ENCODE measurements at places on chromosomes 16 and 17. TPM values are rescaled to one million over a fixed set of nuclear protein-coding genes. Genes with fewer than 3 reads are reported as not detected.

UBFD1 gene
- polyA plus RNA-seq, result 60.5 TPM

GRCh38 chr16:69176033-69176800, 10.7 kb upstream of the SNTB2 start:
- DNase-seq, result no peak

DNA sequence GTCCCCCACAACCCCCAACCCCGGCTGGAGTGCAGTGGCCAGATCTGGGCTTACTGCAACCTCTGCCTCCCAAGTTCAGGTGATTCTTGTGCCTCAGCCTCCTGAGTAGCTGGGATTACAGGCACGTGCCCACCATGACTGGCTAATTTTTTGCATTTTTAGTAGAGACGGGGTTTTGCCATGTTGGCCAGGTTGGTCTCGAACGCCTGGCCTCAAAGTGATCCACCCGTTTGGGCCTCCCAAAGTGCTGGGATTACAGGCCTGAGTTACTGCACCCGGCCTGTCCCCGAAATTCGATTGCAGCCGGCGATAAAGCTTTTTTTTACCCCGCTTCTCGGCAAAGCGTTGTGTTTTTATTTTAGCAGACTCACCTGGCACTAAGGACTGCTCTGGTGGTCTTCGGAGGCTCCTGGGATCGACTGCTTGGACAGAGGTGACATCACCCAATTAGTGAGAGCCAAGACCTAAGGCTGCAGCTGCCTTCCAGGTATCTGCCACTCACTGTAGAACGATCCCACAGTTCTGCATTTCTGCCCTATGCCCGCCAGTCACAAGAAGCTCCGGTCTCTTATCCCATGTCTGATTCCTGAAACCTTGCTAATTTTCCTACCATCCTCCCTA, 82.2 kb upstream of the ARL4D start:
- DNase-seq, result no peak

DNA sequence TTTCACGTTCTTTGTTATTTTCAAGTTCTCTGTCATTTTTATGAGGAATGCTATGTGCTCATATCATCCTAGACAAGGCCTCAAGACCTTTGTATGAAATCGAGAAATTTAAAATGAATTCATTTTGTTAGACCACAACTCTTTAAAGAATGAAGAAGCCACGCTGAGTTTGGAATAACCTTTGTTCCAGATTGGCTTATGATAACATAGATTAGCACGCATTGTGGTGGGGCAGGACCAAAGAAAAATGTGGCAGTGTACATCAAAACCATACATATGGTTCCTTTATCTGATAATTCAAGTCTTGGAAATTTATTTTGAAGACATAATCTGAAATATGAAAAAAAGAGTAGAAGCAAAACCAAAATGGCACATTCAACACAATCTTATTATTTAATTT, 2.2 kb downstream of the HSD17B2 start:
- no peak for DNase-seq
